ENCODE measurements at places on chromosomes 6 and 20.

- DNase-seq, result no peak
These were observed 69.6 kb downstream of the TBXT start for GRCh38 chr6:166097914-166098522.

GRCh38 chr20:59359906-59360725, 59.7 kb downstream of the EDN3 start:
- DNase-seq, result no peak

- DNase-seq, result no peak
These were observed 217.2 kb upstream of the PRDM1 start for GRCh38 chr6:105868823-105869460.

GRCh38 chr6:45741437-45742171, 274.1 kb downstream of the CLIC5 start:
- no peak for DNase-seq

DNA sequence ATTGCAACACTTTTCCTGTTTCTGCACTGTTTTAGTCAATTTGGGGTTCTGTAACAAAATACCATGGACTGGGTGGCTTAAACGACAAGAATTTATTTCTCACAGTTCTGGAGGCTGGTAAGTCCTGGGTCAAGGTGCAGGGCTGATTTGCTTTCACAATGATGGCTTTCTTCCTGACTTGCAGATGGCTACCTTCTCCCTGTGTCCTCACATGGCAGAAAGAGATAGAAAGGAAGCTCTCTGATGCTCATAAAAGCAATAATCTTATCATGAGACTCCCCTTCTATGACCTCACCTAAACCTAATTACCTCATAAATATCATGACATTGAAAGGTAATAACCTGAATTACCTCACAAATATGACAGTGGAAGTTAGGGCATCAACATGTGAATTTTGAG, 511.5 kb upstream of the CITED2 start:
- DNase-seq, result no peak

- DNase-seq, result peak; percentile 72
These were observed 22.7 kb upstream of the NTSR1 start for GRCh38 chr20:62685781-62686555.

GRCh38 chr20:17790296-17790695, 90.5 kb downstream of the BANF2 start:
- DNase-seq, result no peak

GRCh38 chr6:36019167-36019566, 5.3 kb downstream of the SLC26A8 start:
- DNase-seq, result no peak

- DNase-seq, result no peak
These were observed 36.3 kb downstream of the PLEKHG1 start for GRCh38 chr6:150635906-150636514.

DNA sequence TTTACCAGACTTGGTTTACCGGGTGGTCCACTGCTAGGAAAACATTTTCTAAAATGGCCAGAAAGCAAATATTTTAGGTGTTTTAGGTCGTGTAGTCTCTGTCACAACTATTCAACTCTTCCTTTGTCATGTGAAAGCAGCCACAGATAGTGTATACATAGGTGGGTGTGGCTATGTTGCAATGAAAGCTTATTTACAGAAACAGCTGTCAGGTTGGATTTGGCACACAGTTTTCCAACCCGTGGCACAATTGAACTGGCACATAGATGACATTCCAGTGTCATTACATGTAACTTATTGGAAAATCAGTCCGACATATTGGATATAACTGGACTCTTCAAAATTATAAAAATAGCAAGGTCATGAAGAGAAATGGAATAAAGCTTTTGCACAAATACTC, 68.9 kb upstream of the KCNQ5 start:
- no peak for DNase-seq

- DNase-seq, result no peak
These were observed 18.9 kb downstream of the PKIG start for GRCh38 chr20:44601236-44601671.

DNA sequence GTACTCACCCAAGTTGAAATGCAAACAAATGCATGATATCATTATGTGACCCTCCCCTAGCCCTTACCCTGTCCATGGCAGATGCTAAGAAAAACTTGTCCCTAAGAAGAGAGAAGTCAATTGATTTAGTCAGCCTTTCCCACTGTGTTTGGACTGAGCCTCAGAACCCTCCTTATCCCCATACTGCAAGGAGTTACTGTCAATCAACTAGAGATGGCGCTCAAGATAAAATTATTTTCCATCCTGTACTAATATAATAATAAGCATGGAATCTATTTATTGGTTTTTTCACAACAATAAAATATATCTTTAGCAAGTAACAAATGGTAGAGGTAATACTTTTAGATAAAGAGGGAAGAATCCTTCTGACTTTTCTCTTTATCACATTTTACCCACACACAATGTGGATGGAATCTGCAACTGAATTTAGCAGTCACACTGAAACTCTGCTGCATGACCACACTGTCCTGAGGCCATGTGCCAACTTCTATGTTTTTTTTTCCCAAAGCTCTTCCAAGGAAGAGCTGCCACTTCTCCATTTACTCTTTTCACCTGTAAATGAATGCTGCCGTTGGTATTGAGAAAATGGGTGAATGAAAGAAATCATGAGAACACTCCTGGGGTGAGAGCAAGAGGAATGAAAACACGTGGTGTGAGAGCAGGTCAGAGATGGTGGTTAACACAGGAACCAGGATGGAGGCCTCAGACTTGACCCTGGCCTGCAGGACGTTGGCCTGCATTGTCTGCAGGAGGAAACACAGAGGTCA, 10.5 kb downstream of the NT5E start:
- DNase-seq, result no peak

DNA sequence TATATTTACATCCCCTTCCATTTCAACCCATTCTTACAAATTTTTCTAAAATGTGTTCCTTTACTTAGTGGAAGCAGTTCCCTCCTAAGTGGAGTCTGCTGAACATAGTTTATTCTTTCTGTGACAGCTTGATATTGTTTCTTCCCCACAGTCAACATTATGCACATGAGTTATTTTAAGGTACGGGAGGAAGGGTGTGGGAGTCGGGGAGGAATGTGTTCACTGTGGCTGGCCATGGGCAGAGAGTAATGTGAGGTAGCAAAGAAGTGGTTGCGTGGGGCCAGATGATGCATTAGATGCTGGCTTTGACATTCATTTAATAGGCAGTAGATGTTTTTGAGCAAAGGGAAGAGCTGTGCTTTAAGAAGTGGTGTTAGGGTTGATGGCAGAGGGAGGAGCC, 98.5 kb downstream of the ARMC2 start:
- no peak for DNase-seq

DNA sequence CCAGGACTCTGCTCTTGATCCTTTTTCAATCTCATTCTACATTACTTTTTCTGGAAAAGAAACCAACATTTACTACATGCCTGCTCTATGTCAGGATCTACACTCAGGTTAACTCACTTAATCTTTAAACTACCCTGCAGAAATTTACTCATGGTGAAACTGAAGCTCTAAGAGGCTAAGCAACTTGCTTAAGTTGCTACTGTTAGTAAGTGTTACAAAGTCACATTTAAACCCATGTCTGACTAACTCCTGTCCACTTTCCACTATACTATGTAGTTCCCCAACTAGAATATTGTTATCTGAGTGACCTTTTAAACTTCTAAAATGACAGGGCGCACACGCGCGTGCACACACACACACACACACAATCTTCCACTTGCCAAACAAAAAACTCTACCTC, 5.0 kb downstream of the CEP162 start:
- no peak for DNase-seq

DNA sequence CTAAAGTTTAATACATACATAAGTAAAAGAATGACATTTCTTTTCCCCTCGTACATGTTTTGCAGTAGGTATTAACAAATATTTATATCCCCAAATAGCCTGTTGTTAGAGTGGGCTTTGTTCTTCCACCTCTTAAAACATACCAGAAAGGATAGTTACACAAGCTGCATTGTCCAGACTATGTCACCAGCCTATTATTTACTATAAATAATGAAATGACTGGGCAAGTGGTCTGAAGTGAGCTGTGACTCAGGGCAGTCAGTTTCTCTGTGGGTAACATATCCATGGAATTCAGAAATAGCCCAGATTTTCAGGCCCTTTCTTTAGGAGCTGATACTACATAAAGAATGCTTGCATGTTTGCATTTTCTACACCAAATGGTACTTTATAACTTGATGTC, 60.1 kb downstream of the FUT9 start:
- DNase-seq, result no peak

DNA sequence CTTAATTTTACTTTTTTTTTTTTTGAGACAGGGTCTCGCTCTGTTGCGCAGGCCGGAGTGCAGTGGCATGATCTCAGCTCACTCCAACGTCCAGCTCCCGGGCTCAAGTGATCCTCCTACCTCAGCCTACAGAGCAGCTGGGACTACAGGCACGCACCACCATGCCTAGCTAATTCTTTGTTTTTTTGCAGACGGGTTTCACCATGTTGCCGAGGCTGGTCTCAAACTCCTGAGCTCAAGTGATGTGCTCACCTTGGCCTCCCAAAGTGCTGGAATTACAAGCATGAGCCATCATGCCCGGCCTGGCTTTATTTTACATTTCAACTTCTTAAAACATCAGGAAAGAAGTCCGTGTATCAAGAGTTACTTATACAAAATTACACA, 5.7 kb downstream of the OSER1 start:
- DNase-seq, result no peak

GRCh38 chr20:15185322-15185721, 847.9 kb upstream of the FLRT3 start:
- no peak for DNase-seq

- no peak for DNase-seq
These were observed 471.8 kb downstream of the COL12A1 start for GRCh38 chr6:74733830-74734620.

- no peak for DNase-seq
These were observed 236.7 kb downstream of the SOD2 start for GRCh38 chr6:159456349-159456748.

- DNase-seq, result no peak
These were observed 114.0 kb downstream of the TRMT11 start for GRCh38 chr6:126100386-126100785.

DNA sequence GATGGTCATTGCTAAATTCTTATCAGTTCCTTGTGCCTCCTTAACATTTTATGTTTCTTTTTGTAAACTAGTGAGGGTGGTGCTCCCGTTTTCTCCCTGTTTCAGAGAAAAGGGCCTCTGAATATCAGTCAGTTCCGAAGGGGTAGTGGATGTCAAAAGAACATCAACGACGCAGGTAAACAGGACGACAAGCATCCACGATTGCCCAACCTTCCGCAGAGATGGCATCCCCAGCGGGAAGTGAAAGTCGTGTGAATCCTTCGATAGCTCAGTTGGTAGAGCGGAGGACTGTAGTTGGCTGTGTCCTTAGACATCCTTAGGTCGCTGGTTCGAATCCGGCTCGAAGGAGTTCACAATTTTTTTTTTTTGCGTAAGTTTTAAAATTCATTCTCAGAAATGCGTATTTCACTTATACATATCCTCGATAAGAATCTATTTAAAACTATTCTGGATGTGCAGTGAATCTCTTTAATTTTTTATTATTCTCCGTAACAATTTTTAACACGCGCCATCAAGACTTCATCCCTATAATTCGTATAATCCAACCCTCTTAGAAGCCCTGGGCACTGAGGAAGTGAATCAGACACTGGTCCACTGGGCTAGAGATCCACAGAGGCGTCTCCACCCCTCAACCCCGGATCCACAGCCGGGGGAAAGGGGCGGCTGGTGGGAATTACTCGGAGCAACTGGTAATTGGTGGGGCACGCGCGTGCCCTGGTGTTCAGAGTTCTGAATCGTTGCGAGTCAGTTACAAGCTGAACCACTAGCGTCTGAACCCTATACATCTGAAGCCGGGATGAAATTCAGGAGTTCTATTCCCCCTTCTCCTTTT, 27.9 kb upstream of the ABT1 start:
- peak; percentile 90 for DNase-seq

DNA sequence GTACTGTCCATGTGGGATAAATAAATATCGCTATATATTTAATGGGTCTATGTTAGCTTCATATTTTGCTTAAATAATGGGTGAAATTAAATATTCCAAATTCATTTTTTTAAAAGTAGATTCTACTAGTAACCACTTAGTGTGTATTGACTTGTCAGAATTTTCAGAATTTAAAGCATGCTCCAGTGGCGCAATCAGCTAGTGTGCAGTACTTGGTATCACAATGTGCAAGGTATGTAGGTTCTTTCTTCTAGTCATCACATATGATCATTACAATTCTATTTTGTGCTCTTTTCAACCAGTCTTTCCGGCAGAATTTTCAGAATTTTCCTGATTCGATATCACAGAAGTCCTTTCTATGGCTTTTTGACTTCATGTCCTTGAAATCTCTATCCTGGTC, 32.6 kb downstream of the PDE7B start:
- DNase-seq, result no peak

DNA sequence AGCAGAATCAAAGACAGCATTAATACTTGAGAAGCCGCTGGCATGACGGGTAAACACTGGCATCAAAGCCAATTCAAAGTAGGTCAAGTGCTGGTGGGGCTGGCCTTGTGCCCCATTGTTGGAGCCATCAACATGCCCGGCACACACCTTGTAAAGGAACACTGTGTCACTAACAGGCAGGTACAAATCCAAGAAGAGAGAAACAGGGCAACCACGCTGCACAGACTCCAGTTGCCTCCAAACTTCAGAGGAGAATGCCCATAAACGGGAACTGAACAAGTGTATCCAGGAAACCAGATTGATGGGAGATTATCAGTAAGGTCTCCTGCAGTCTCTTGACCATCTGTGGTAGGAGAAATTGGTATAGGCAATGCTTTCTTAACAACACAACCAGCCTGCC, 127.0 kb upstream of the STXBP5 start:
- no peak for DNase-seq

DNA sequence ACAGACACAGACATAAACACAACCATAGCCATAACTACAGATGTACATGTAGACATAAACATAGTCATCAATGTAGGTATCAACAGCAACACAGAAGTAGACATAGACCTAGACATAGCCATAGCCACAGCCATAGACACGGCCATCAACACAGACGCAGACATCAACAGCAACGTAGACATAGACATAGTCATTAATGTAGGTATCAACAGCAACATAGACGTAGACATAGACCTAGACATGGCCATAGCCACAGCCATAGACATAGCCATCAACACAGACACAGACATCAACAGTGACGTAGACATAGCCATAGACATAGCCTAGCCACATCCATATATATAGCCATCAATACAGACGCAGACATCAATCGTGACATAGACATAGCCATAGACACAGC, 258.3 kb upstream of the FOXQ1 start:
- DNase-seq, result no peak

All from NCI-H1436 (cell line).